H1 (cell line): ENCODE measurements at places on chromosomes 7 and 10.

- no peak overlapping the region for H3K4me3 ChIP-seq
- peaks cover 6% of the 10 kb centered on the region for H3K4me1 ChIP-seq
- H3K36me3 ChIP-seq, result no peaks in the 10 kb centered on the region
These were observed 1.1 kb upstream of the LBX1 start for GRCh38 chr10:101230183-101230917.

GRCh38 chr7:26857506-26858240 is 6.7 kb downstream of the SKAP2 start:
- DNase-seq, result peak; percentile 61
- H3K27me3 ChIP-seq, result peaks cover 11% of the 10 kb centered on the region
- H3K27ac ChIP-seq, result no peak overlapping the region
- H3K36me3 ChIP-seq, result no peaks in the 10 kb centered on the region
- peaks cover 11% of the 10 kb centered on the region for H3K4me1 ChIP-seq
- H3K4me3 ChIP-seq, result peak overlapping the region; percentile 49

GRCh38 chr10:110556969-110557601 is 10.4 kb upstream of the SMC3 start:
- H3K27me3 ChIP-seq, result no peaks in the 10 kb centered on the region
- DNase-seq, result no peak
- no peaks in the 10 kb centered on the region for H3K36me3 ChIP-seq
- H3K4me1 ChIP-seq, result peaks cover 7% of the 10 kb centered on the region; the same call in 1 of the 2 replicates

DNA sequence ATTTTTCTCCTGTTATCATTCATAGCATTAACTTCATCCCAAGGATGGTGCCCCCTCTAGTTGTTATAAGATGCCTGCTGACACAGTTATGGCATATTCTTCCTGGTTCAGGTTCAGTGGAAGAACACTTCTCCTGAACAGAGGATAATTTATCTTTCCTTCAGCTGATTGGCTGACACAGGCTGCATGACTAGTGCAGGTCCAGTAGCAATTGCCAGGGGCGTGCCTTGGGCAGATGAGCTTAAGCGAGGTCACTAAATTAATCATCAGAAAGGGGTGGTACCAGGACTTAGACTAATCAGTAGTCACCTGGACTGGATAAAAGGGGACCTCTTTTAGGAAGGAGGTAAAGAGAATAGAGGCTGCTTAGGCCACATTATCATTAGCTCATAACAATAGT is 42.3 kb downstream of the BZW2 start:
- H3K27me3 ChIP-seq, result no peaks in the 10 kb centered on the region
- H3K36me3 ChIP-seq, result no peaks in the 10 kb centered on the region
- no peak overlapping the region for H3K27ac ChIP-seq
- H3K4me1 ChIP-seq, result no peaks in the 10 kb centered on the region
- H3K4me3 ChIP-seq, result no peak overlapping the region
- DNase-seq, result no peak

DNA sequence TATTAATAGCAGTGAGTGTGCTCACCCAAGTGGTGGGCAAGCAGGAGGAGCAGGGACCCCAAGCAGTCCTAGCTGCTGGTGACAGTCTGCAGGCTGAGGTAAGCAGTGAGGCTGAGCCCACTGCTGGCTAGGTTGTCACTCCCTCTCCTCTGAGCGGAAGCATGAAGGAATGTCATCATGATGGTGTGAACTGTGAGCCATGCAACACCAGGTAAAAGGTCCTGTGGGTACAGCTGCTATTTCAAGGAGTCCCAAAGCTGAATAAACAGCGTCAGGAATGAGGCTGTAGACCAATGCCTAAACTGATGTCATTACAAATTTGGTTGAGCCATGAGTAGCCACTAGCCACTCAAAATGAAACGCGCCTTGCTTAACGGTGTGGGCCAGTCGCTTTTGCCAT is 126.1 kb downstream of the RNF32 start:
- peaks cover 3% of the 10 kb centered on the region for H3K4me1 ChIP-seq
- no peak overlapping the region for H3K4me3 ChIP-seq
- no peaks in the 10 kb centered on the region for H3K27me3 ChIP-seq
- DNase-seq, result no peak
- H3K27ac ChIP-seq, result no peak overlapping the region

DNA sequence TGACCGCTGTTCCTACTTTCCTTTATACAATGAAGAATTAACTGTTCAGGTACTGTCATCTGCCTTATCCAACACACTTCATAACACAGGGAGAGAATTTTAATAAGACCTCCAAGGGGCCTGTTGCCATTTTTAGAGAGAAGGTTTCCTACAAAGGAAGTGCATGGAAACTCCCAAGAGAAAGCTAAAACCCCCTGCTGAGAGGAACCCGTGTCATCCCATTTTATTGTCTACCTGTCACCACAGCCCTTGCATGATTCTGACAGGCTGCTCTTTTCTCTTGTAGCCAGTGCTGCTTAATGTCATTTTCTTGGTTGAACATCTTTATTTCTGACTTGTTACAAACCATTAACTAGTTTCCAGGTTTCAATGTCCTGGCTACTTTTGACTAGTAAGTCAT is 98.4 kb downstream of the SNX10 start:
- no peak overlapping the region for H3K4me3 ChIP-seq
- H3K4me1 ChIP-seq, result no peaks in the 10 kb centered on the region
- H3K27me3 ChIP-seq, result no peaks in the 10 kb centered on the region
- no peak overlapping the region for H3K27ac ChIP-seq
- DNase-seq, result no peak

DNA sequence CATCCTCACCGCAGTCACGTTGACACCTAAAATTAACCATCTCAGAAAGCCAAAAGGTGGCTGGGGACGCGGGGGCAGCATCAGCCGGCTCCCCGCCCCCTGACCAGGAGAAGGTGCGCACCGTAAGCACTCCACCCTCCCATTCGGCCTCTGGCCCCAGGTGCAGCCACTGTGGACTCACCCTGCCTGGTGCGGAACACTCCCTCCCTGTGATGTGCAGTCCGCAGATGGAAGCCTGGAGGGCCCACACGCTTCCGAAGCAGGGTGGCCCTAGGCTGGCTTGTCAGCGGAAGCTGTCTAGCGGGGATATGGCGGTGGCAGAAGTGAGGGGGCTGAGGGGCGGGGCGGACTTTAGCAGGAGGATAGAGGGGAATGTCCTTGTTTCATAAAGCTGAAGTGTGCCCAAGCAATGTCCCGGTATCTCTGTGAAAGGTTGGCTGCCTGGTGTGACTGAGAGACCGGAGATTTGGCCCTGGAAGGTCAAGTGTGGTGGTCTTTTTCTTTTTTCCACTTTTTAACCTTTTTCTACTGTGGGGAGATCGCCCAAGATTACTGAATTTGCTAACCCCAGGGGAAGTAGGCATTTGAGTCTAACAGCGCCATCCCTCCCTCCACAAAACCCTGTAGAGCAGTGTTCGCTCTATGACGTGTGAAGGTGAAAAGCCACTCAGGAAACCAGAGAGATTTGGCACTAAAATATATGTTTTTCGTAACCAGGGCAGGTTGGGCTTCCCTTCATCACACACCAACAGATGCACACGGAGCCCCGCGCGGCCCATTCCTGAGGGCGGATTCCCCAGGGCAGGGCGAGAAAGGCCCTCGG is 74.7 kb downstream of the CXCL12 start:
- H3K27ac ChIP-seq, result no peak overlapping the region
- DNase-seq, result no peak
- H3K36me3 ChIP-seq, result no peaks in the 10 kb centered on the region
- H3K4me1 ChIP-seq, result peaks cover 9% of the 10 kb centered on the region
- peaks cover 20% of the 10 kb centered on the region for H3K27me3 ChIP-seq
- H3K4me3 ChIP-seq, result no peak overlapping the region
